ENCODE measurements at places on chromosomes 7 and 10.

GRCh38 chr10:79475877-79476276, 30.5 kb upstream of the ZCCHC24 start:
- no peak for DNase-seq

DNA sequence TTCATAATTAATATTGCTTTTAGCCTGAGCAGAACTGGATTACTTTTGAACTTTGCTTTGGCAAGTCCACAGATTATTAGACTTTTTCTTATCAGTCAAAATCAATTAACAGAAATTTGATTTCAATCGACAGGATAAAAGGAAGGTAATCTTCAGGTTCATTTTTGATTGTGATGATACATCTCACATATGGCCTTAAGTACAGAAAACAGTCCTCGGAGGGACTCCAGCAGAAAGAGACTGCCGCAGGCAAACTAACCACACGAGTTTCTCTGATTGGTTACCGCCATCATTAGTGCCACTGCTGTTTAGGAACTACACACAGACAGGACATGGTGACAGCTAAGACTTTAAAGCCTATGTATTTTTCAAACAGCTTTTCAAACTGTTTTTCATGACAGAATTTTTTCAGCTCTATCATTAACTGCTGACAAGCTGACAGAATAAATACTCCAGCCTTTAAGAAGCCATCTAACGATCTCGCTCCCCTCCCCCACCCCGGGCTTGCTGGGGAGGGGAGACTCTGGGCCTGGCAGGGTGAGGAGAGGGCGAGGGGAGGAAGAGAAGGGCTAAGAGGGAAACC, 668.2 kb downstream of the KCNMA1 start:
- DNase-seq: no peak

- DNase-seq: no peak
Observed at GRCh38 chr7:4769761-4770160, 5.7 kb upstream of the AP5Z1 start.

DNA sequence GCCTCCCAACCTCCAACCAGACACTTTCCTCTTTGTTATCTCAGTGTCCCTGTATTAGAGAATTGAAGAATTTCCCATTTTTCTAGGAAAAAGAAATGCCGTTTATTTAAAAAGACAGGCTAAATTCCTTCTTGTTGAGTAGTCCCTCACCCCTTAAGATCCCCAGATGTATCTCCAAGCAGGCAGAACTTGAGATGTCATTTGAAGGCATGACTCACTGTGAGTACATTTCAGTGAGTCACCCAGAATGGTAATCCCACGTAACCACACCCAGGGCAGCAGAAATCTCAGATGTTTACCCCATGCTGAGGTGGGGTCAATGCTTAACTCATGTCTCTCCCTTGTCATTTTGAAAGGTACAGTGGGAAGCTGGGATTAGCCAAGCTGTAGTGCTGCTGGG, 4.4 kb downstream of the ZNF655 start:
- peak; percentile 98 for DNase-seq

- no peak for DNase-seq
Observed at GRCh38 chr7:84642611-84643010, 448.0 kb upstream of the SEMA3A start.

DNA sequence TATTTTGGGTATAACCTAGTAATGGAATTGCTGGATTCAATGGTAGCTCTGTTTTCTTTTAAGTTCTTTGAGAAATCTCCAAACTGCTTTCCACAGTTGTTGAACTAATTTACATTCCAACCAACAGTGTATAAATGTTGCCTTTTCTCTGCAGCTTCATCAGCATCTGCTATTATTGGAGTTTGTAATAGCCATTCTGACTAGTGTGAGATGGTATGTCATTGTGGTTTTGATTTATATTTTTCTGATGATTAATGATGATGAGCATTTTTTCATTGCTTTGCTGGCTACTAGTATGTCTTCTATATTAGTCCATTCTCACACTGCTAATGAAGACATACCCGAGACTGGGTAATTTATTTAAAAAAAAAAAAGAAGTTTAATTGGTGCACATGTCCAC, 248.6 kb upstream of the MAGI2 start:
- peak; percentile 65 for DNase-seq

GRCh38 chr7:138238734-138239659, 162.7 kb downstream of the AKR1D1 start:
- DNase-seq: no peak

DNA sequence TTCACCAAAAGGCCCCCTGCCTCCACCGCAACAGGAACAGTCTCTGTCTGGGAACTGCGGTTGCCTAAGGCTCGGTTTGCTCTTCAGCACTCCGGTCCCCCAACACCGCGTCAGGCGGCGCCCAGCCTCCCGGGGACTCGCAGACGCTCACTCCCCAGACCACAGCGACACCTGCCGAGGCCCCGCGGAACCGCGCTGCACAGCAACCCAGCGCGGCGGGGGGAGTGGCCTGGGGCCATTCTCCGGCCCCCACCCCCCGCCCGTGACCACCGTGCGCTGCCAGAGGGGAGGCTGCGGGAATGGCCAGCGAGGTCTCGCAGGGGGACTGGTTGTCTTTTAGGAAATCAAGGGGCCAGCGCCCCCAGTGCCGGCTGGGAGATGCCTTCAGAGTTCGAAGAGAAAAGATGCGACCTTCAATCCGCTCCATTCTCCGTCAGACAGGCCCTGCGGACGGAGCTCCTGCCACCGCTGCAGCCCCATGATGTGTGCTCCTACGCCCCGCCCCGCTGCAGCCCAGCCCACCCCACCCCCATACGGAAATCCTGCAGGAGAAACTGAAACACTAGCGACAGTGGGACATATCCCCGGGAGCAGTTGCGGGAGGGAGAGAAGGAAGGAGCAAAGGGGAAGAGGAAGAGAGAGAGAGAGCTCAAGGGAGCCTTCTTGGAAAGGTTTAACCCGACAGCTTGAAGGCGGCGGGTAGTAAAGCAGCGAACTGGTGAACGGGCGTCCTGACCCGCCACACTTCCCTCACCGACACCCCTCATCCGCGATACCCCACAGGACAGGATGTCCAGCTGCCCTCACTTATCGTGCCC, 137.4 kb upstream of the CDCA7L start:
- DNase-seq: peak; percentile 72

- DNase-seq: no peak
Observed at GRCh38 chr10:98062424-98062823, 32.0 kb upstream of the CRTAC1 start.

- DNase-seq: peak; percentile 83
Observed at GRCh38 chr7:30412782-30413504, 65.6 kb downstream of the NOD1 start.

GRCh38 chr10:123274306-123275135, 120.3 kb downstream of the BUB3 start:
- DNase-seq: no peak

- no peak for DNase-seq
Observed at GRCh38 chr10:130160775-130161174, 24.6 kb downstream of the GLRX3 start.

- no peak for DNase-seq
Observed at GRCh38 chr7:115124409-115124939, 202.6 kb downstream of the MDFIC start.

GRCh38 chr10:88542522-88542921, 40.6 kb downstream of the RNLS start:
- DNase-seq: no peak

All from HFFc6 (cell line).